ENCODE measurements at places on chromosomes 3 and 15.

GRCh38 chr3:29565236-29565635 is 284.4 kb downstream of the RBMS3 start:
- DNase-seq = no peak

- no peak for DNase-seq
Measured at GRCh38 chr3:98038286-98038685, 3.2 kb upstream of the GABRR3 start.

GRCh38 chr3:14640157-14640562 is 11.4 kb upstream of the CCDC174 start:
- DNase-seq = no peak

DNA sequence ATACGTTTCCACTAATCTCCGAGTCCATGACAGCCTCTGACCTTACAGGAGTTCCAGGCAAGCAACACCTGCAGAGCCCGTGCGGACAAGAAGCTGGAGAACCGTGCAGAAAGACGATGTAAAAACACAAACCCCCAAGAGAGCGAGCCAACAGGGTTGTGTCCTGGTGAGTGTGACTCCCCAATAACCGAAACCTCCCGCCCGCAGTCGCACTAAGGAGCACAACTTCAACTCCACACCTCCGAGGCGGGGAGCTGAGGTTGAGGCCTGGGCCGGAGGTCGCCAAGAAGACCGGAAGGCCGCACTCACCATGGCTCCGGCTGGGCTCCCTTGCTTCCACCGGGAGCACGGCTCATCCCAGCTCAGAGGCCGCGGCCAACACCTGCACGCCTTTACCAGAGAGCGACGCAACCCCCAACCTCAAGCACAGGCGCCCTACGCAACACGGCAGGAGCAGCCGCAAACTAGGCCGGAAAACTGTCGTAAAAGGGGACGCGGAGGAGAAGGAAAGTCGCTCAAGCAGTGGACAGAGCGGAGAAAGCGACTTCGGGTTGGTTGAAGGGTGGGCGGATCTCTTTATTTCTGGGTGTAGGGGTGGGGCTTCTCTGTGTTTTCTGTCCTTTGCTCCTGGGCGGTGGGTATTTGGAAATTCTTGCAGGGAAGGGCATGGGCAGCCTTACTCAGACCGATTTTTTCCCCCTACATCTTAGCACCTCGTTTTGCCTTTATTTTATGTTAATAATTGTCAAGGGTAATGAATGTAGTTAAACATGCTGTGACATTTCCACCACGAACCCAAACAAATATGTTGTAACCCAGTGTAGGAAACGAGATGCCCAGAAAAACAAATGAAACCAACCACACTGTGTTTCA is at the start of gene DNAJC19:
Gene DNAJC19 (minus strand): TSS at position 446 of the 873 bp plus-strand sequence. CDS start 134 bp downstream, at position 312.
- DNase-seq = peak; percentile 73

GRCh38 chr3:156751461-156752025 is 74.6 kb upstream of the LEKR1 start:
- no peak for DNase-seq

DNA sequence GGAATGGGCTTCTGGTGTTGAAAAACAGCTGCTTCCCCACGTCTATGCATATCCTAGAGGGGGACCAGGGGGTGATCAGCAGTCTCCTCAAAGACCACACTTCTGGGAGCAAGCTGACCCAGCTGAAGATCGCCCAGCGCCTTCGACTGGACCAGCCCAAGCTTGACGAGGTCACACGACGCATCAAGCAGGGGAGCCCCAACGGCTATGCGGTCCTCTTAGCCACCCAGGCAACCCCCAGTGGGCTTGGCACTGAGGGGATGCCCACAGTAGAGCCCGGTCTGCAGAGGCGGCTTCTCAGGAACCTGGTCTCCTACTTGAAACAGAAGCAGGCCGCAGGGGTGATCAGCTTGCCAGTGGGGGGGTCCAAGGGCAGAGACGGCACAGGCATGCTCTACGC is 2.5 kb downstream of the RBM15B start:
- DNase-seq = no peak

- DNase-seq = no peak
Measured at GRCh38 chr3:112117841-112118571, 15.0 kb downstream of the GCSAM start.

DNA sequence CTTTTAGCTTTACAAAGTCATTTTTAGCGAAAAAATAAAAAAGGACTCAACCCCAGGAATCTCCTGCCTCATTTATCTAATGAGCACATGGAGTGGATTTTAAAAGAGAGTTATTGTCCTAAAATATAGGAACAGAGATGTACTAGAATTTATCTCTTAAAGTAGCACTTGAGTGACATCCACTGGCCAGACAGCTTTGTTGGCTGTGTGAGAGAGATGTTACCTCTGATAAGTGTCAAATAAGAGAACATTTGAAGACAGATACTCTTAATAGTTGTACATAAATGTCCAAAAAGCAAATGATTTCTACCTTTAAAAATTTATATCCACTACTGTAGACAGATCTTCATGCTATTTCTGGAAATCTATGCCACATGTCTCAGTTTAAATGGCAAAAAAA is 12.3 kb upstream of the MFSD1 start:
- DNase-seq = no peak

DNA sequence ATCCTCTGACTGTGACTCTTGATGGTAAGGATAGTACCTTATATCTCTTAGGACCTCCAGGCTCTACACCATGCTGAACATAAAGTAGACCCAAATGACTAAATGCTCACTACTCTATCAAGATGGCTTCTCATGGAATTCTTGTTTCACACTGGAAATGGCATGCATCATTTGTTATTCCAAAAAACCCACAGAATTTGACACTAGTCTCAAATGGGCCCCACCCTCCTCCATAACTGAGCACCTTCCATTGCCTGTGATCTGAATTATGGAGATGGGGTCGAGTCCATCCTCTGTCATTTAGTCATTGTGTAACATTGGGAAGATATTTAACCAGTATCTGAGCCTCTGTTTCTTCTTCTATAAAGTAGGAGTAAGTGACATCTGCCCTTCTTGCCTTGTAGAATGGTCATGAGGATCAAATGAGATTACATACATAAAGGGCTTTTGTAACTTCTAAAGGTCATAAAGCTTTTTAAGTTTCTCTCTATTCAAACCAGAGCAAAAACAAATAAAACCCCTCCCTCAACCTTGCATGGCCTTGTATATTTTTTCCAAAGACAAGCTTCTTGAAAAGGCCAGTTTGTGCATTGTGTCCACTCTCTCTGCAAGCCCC is 57.0 kb upstream of the PTX3 start:
- no peak for DNase-seq

- DNase-seq = no peak
Measured at GRCh38 chr3:124450366-124450765, 279.9 kb upstream of the UMPS start.

GRCh38 chr3:185328324-185329004 is 34.5 kb upstream of the MAP3K13 start:
- DNase-seq = no peak

DNA sequence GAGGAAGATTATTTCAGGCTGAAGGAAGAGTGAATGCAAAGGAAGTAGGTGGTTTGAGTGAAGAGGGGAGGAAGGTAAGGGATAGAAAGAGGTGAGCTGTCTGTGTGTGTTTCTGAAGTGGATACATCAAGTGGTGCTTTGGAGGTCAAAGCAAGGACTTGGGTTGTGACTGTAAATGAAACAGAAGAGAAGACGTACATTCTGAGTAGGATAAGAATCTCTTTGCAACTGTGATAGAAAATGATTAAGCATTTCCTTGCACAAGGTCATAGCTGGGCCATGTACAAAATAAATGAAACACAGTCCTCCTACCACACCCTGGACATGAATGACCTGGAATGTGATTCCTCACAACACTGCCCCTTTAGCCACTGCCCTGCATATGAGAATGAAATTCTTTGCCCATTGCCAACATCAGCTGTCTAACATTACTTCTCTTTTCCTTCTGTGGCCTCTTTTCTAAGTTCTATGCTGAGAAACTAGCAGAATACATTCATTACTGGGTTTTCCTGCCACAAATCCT is 28.3 kb upstream of the MINDY4B start:
- DNase-seq = no peak

DNA sequence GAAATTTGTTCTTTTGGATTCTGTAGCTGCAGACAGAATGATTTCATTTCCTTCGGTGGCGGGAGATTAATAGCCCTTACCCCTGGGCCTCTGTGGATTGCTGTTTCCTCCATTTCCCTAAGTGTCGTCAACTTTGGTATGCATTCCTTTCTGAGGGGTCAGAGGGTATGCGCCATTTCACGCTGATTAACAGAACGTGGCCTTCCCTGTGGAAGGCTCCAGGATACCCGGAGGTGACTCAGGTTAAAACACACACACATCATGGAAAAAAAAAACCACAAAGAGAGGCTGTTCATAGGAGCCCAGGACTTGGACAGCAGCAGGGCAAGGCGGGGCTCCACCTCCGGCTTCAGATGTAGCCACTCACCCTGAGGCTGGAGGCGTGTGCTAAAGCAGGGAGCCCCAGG is 51.9 kb downstream of the EPHB1 start:
- no peak for DNase-seq

GRCh38 chr3:23002836-23003732 is 200.0 kb upstream of the UBE2E2 start:
- no peak for DNase-seq

DNA sequence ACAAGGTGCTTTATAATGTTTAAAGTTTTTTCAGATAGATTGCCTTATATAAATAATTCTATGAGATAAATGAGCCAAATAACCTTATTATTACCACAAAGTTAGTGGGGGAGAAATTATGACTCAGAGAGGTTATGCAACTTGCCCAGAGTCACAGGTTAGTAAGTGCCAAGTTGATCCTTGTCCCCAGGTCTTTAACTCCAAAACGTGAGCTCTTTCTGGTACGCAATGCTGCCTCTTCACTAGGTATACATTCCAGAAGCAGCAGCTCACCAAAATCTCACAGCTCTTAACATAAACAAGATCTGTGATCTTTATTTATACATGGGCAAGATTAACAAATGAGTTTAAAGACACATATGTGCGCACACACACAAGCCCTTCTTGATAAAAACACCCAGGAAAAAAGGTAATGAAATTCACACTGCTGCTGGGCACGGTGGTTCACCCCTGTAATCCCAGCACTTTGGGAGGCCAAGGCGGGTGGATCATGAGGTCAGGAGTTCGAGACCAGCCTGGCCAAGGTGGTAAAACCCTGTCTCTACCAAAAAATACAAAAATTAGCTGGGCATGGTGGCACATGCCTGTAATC is 59.8 kb upstream of the NR2F2 start:
- no peak for DNase-seq

- DNase-seq = no peak
Measured at GRCh38 chr15:58329781-58330671, 101.8 kb upstream of the LIPC start.

GRCh38 chr3:169170456-169170855 is 493.1 kb downstream of the MECOM start:
- no peak for DNase-seq

DNA sequence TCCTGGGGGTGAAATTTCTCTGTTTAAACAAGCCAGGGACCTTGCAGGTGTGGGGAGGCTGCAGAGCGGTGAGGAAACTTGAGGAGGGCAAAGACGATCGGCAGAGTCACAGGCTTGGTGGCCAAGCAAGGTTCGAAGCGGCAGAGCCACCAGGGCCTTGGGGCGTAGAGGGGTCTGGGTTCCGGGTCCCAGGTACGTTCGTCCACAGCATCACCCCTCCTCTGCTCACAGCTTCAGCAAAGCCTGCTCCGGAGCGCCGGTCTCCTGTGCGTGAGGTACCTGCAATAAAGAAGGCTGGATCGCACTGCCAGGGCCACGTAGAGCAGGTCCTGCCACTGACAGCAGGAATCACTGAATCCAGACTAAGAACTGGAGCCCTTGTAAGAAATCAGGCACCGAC is 66.8 kb upstream of the PCSK6 start:
- no peak for DNase-seq

- no peak for DNase-seq
Measured at GRCh38 chr15:40847223-40847961, 3.5 kb downstream of the SPINT1 start.

Measured in stimulated activated CD8-positive, alpha-beta memory T cell treated with anti-CD3 and anti-CD28 coated beads, Interleukin-7, amount 100 ng/mL, for 1 hour (primary cell).